Activated naive CD8-positive, alpha-beta T cell treated with anti-CD3 and anti-CD28 coated beads, Interleukin-2, amount 50 U/mL, for 24 hours (primary cell): ENCODE measurements at places on chromosomes 5 and 9.
A peak's percentile ranks its signal among the peaks of the same experiment; 100 is the strongest.

- H3K27me3 ChIP-seq: no peaks in the 10 kb centered on the region
- no peaks in the 10 kb centered on the region for H3K36me3 ChIP-seq
- no peak overlapping the region for H3K27ac ChIP-seq
- no peaks in the 10 kb centered on the region for H3K4me1 ChIP-seq
- H3K4me3 ChIP-seq: no peak overlapping the region
- DNase-seq: no peak
Observed at GRCh38 chr5:24621792-24622191, 23.0 kb downstream of the CDH10 start.

- H3K27me3 ChIP-seq: no peaks in the 10 kb centered on the region
- H3K27ac ChIP-seq: no peak overlapping the region
- no peak overlapping the region for H3K4me3 ChIP-seq
- H3K4me1 ChIP-seq: peaks cover 13% of the 10 kb centered on the region
Observed at GRCh38 chr9:15192856-15193255, 114.2 kb downstream of the TTC39B start.

DNA sequence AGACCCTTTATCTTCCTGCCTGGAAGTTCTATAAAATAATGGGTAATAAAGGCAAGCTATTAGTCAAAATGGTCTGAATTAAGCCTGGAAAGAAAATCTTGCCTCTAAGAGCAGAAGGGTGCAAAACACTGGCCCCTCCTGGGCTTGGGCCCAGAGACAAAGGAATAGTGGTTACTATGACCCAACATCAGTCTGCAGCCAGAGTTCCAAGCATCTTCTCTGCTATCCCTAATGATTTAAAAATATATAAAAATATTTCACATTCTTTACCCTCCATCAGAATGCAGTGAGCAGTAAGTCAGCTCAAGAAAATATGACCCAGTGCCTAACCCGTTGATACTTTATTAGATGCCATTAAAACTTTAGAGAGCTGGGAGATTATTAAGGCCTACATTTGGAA, 14.7 kb downstream of the TNFAIP8 start:
- peak overlapping the region; percentile 100 for H3K27ac ChIP-seq
- peaks cover 68% of the 10 kb centered on the region for H3K36me3 ChIP-seq
- no peaks in the 10 kb centered on the region for H3K27me3 ChIP-seq
- peak overlapping the region; percentile 80 for H3K4me3 ChIP-seq
- no peak for DNase-seq
- H3K4me1 ChIP-seq: peaks cover 85% of the 10 kb centered on the region

DNA sequence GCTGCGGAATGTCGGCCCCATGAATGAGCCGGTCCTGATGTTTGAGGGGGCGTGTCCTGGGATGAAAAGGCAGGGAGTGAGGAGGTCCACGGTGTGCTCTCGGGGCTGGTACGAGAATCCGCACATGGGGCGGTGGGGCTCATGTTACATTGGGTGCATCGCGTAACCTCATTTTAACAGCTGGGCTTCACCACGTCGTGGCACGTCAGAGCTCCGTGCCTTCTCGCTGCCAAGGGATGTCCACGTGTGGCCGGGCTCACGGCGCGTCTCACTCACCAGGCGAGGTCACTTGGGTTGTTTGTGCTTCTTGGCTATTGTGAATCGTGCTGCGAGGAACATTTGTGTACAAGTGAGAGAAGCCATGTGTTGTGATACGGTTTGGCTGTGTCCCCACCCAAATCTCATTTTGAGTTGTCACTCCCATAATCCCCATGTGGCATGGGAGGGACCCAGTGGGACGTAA, 29.1 kb upstream of the IRX4 start:
- H3K4me1 ChIP-seq: no peaks in the 10 kb centered on the region
- no peak for DNase-seq
- H3K27ac ChIP-seq: no peak overlapping the region
- no peaks in the 10 kb centered on the region for H3K36me3 ChIP-seq
- no peaks in the 10 kb centered on the region for H3K27me3 ChIP-seq
- no peak overlapping the region for H3K4me3 ChIP-seq

GRCh38 chr5:94782383-94782782, 163.9 kb downstream of the SLF1 start:
- H3K4me3 ChIP-seq: no peak overlapping the region
- H3K27me3 ChIP-seq: peaks cover 5% of the 10 kb centered on the region
- H3K4me1 ChIP-seq: no peaks in the 10 kb centered on the region
- DNase-seq: no peak
- no peaks in the 10 kb centered on the region for H3K36me3 ChIP-seq

DNA sequence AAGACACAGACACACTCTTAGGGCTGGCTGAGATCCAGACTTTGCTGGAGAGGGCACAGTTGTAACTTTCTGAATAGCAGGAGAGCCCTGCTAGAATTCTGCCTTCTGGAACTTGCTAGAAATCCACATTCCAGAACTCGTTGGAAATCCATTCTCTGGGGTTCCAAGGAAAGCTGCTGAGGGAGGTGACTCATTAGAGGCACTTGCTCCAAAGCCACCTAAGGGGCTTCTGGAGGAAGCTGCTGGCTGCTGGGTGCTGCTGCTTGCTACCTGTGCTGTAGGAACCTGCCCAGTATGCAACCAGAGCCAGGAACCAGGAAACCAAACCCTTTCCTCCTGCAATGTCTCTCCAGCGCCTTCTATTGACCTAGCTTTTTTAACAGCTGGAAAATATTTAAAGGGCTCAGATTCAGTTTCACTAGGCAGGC, 4.1 kb upstream of the TLE4 start:
- no peak overlapping the region for H3K27ac ChIP-seq
- DNase-seq: no peak
- H3K36me3 ChIP-seq: no peaks in the 10 kb centered on the region
- H3K4me1 ChIP-seq: peaks cover 24% of the 10 kb centered on the region

DNA sequence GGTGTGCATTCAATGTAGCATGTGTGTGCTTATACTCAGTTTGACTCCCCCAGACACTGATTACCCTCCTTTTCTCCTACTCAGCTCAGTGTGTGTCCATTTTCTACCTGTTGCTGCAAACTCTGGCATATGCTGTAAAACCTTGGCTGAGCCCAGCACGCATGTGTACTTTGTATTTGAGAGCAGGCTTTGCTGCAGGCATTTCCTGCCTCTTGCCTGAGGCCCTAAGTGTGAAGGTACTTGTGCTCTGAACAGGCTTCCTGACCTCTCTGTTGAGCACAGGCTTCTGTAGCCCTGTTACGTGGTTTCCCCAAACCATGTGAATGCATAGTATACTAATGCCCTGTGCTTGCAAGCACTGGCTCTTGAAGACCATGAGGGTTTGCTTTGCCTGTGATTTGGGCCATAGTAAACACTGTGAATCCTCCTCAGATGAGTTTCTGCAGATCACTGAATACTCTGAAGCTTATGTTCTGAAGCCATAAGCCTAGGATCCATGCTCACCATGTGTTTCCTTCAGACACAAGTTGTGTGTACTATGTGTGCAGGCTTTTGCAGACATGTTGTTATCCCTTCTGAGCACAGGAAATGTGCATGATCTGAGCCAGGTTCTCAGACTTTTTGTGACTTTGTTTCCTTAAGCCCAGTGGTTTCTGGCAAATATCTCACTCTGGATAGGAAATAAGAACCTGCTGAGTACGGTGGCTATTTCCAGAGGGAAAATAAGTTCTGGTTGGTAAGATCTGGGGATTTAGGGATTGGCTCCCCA, 124.9 kb upstream of the RUSC2 start:
- H3K27me3 ChIP-seq: no peaks in the 10 kb centered on the region
- H3K36me3 ChIP-seq: no peaks in the 10 kb centered on the region
- H3K27ac ChIP-seq: no peak overlapping the region
- H3K4me3 ChIP-seq: no peak overlapping the region
- no peak for DNase-seq

- H3K27me3 ChIP-seq: peaks cover 46% of the 10 kb centered on the region
- H3K4me1 ChIP-seq: no peaks in the 10 kb centered on the region
- no peak overlapping the region for H3K27ac ChIP-seq
- no peaks in the 10 kb centered on the region for H3K36me3 ChIP-seq
Observed at GRCh38 chr5:15501091-15501791, 1.3 kb downstream of the FBXL7 start.

- H3K27ac ChIP-seq: no peak overlapping the region
- peaks cover 37% of the 10 kb centered on the region for H3K4me1 ChIP-seq
- no peaks in the 10 kb centered on the region for H3K27me3 ChIP-seq
- H3K4me3 ChIP-seq: no peak overlapping the region
Observed at GRCh38 chr9:89278997-89279739, 31.8 kb upstream of the CKS2 start.

DNA sequence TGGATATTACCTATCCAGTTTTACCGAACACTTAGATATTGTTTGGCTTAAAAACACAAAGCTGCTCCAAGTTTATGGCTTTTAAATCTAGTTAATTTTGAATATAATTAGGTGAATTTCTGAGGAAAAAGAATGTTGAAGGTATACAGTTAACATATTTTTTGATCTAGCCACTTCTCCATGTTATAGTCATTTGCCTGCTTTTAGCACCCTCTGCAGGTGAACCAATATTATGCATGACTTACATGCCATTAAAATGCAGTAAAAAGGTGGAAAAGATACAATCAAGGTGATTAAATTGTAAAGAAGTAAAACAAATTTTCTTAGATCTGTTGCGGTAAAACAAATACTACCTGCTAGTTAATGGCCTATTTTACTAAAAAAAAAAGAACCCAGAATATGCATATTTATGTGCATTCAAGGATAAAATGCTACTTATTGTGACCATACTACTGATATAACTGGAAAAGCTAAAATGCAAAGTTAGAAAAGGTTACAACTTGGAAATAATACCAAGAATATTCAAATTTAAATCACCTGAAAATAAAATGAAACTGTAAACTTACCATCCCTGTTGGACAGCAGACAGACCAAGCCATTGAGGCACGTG, 132.1 kb downstream of the AP3B1 start:
- no peaks in the 10 kb centered on the region for H3K27me3 ChIP-seq
- H3K4me3 ChIP-seq: no peak overlapping the region
- H3K4me1 ChIP-seq: no peaks in the 10 kb centered on the region
- H3K36me3 ChIP-seq: peaks cover 37% of the 10 kb centered on the region

DNA sequence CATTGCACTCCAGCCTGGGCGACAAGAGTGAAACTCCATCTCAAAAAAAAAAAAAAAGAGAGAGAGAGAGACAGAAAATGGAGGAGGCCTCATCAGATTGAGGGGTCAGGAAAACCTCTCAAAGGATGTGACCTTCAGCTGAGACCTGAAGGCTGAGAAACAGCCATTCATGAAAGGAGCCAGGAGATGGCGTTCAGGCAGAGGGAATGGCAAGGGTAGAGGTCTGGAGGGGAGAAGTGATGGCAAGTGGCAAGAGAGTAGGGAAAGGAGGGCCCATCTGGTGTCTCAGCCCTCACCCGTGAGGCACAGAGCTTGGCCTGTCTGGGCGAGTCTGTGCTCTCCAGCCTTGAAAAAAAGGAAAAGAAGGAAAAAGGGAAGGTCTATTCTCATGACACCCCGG, 17.0 kb downstream of the CAMK2A start:
- no peaks in the 10 kb centered on the region for H3K36me3 ChIP-seq
- no peak for DNase-seq
- H3K4me1 ChIP-seq: no peaks in the 10 kb centered on the region
- H3K27me3 ChIP-seq: no peaks in the 10 kb centered on the region
- H3K4me3 ChIP-seq: no peak overlapping the region

- H3K4me3 ChIP-seq: no peak overlapping the region
- no peak for DNase-seq
- H3K27me3 ChIP-seq: no peaks in the 10 kb centered on the region
- H3K36me3 ChIP-seq: no peaks in the 10 kb centered on the region
Observed at GRCh38 chr5:112612663-112613062, 125.0 kb upstream of the APC start.

DNA sequence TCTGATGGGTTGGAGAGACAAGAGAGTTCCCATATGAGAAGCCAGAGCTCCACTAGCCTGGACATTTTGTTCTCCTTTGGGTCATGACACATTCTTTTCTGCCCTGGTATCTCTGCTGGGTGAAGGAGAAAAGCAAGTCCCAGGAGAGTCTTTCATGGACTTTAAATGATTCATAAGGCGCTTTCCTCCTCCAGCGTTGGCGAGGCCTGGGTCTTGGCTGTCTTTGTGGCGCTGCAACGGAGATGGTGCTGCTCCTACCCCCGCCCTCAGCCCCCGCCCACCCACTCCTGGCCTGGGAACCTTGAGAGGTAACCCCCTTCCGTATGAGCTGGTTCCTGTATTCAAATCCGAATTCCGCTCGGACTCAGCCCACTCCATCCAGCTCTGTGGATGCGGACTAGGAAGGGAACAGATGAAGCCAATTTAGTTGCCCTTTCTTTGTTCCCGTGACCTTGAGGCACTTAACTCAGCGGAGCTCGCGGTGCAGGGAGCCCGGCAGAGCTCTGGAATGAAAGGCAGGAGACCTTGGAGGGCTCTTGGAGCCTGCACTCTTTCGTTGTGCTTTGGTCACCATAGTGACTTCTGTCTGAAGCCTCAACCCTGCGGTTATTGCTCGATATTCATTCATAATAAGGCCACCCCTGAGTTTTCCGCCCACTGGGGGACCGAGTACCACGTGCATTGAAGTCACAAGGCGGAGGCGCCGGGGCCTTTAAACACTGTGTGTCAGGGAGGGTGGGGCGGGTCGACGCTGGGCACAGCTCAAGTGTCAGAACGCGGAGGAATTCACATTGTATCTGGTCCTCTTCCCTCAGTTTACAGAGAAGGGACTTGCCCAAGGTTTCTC, 14.0 kb upstream of the PWWP2A start:
- H3K4me3 ChIP-seq: no peak overlapping the region
- no peaks in the 10 kb centered on the region for H3K4me1 ChIP-seq
- no peaks in the 10 kb centered on the region for H3K27me3 ChIP-seq

GRCh38 chr9:78006734-78007133, 24.9 kb downstream of the GNAQ start:
- H3K27ac ChIP-seq: no peak overlapping the region
- no peak overlapping the region for H3K4me3 ChIP-seq
- DNase-seq: no peak
- H3K36me3 ChIP-seq: no peaks in the 10 kb centered on the region

DNA sequence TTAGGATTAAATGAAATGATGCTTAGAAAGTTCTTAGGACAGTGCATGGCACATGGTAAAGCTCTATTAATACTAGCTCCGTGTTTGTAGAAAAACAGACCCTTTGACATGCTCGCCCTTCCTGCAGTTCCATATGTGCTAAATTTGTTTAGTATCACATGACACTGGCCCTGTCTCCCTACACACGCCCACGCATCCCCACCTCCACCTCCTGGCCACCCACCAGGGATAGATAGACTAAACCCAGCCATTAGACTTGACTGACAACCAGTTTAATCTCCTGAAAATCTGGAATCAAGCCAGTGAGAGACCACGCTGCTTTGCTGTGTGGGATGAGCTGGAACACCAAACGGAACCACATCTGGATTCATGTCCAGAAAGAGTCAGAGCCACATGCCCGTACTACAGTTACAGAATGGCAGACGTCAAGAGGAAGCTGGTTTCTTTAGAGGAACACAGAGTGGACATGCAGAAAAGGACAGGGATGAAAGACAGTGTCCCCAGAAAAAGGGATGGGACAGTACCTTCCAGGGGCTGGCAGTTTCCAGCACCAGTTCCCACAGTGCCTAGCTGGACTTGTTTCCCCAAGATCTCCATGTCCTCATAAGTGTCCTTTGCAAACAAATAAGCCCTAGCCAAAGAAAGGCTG, 186.1 kb downstream of the PDZD2 start:
- H3K36me3 ChIP-seq: no peaks in the 10 kb centered on the region
- peaks cover 3% of the 10 kb centered on the region for H3K27me3 ChIP-seq
- H3K4me1 ChIP-seq: peaks cover 3% of the 10 kb centered on the region
- no peak overlapping the region for H3K4me3 ChIP-seq
